RPMI8226 (cell line): ENCODE measurements at places on chromosomes 2 and 18.

DNA sequence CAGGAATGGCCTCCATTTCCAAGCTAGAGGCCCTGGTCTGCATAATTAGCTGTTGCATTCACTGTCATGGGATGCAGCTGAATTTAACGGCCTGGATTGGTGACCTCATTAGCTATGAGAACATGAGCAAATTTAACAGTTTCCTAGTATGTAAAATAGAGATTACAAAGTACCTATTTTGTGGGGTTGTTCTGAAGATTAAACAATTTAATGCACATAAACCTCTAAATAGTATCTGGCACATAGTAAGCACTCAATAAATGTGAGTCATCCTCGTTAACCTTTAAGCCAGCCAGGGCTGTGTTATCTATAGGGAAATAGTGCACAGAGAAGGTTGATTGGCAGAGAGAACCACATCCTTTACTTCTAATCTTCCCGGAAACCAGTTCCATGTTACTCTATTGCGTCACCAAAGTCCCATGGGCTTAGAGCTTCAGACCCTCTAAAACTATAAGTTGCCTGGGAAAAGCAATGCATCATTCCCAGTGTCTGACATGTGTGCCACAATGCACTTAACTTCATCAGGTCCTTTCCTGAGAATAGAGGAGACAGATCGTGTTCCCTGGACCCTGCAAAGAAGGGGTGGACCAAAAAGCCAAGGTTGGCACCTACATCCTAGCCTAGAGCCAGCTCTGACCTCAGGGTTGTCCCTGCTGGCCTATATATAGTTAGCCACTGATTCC is 196.5 kb downstream of the LNPK start:
- no peak for DNase-seq

- DNase-seq, result no peak
Measured at GRCh38 chr2:100484390-100484789, 14.1 kb downstream of the NMS start.

GRCh38 chr2:18611184-18611583 is 21.8 kb upstream of the NT5C1B start:
- no peak for DNase-seq

DNA sequence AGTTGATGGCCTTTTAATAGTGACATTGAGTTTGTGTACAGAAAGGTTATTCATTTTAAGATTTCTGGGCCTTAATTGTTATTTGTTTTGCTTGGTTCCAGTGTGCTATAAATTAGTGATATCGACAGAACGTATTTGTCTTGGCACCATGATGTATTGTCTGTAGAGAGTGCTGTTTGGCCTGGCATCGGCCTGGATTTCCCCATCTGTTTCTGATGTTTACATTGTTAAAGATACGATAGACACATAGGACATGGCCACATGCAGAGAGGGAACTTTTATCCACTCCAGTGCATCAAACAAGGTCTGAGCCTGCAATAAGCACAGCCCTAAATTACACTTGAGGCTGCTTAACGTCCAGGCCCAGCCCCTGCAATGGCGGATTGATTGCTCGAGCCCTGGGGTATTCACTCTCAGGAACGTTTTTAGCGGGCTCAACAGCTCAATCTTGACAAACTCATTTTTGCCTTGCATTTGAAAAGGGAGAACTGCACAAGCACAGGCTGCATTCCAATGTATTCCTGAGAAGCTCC is 144.7 kb downstream of the SLC4A3 start:
- no peak for DNase-seq

DNA sequence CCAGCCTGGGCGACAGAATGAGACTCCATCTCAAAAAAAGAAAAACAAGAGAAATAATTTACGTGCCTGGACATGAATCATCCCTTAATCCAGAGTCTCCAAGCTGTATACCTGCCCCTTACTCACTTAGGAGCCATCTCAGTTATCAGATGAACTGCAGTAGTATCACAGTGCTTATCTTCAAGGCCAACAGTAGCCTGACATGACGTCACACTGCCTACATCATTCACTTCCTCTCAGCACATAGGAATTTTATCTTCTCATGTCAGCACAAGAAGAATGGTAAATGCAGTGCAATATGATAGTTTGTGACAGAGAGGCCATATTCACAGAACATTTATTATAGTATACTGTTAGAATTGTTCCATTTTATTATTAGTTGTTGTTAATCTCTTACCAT is 216.6 kb downstream of the SS18 start:
- DNase-seq, result no peak

- DNase-seq, result no peak
Measured at GRCh38 chr2:36366491-36367120, 11.0 kb downstream of the CRIM1 start.

DNA sequence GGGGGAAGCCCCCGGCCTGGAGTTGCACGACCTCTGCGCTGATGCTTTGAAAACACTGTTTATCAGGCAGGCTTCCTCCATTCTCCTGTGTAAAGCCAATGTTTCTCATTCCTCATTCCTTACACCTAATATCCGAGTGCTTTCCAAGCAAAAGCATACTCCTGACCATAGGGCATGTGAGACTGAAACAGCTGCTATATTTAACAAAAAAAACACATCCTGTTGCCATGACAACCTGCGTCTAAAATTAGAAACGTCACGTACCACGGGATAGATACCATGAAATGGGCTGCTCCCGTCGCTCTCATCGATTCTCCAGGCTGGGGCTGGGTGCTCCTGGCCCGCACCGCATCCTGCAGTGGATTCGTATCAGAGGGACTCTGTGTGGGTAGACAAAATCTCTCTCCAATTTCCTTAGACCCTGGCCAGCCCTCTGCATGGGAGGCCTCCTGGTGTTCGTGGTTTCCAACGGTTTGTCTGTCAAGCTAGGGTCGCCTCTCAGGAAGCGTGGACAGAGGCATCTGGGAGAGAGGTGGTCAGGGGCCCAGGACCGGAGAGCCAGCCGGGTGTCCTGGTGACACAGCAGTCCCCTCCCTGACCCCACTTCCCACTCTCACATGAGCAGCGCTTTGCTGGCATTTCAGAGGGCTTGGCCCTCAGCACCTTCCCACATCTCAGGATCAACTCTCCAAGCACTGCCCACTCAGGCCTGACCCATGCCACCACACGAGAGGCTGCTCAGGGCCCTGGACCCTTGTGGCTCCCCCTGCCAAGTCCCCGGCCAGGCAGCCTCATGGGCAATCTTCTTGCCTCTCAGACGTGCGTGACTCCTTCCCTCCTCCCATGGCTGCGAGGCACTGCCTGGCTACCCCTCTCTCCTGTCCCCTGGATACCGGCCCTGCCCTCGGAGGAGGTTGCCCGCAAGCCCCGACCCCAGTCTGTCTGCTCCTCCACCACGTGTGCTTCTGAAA is 268.1 kb downstream of the NDUFA10 start:
- DNase-seq, result peak; percentile 21

DNA sequence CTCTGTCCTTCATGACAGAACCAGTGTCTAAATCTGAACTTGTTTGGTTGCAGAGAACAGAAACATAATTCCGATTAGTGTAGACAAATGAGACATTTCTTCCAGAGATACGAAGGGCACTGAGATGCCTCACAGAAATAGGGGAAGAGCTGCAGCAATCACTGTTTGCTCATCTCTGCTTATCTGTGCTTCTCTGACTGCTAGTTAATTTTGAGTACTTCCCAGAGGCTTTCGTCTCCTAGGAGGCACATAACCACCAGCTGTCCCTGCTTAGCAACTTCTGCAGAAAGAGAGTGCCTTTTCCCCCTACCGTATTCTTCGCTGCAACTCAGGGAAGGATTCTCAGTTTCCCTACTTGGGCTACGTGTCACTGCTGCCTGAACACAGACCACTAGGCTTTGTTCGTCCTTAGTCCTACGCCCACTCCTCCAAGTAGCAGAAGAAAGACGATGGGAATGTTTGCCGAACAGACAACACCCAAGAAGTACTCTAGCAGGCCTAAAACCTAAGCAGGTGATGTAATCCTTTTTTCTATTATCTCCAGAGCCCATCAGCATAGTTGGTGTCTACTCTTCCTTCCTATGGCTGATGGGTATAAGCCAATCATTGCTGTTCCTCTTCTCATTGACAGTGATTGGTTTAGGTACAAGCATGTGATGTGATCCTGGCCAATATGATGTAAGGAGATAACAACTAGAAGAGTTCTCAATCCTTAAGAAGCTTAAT is 63.6 kb downstream of the TNP1 start:
- DNase-seq, result no peak

- peak; percentile 86 for DNase-seq
Measured at GRCh38 chr2:105100046-105100840, 62.4 kb downstream of the MRPS9 start.

- DNase-seq, result no peak
Measured at GRCh38 chr18:12301263-12302005, 6.6 kb upstream of the TUBB6 start.

- no peak for DNase-seq
Measured at GRCh38 chr2:204012072-204012653, 75.6 kb downstream of the ICOS start.

DNA sequence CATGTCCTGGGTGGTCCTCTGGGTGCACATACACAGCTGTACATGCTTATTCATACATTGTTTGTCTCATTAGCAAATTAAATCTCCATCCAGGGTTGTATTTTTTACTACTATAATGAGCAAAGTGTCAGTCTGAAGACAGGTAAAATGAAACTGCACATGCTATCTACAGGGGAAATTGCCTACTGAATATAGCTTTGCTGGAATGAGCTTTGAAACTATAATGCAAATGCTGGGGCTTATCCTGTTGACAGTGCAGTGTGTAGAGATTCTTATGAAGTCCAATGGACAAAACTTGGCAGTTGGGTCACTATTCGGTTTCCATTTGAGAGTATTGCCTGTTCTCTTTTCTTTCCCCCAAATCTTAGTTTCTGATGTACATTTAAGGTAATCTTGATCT is 292.8 kb upstream of the LRP1B start:
- DNase-seq, result no peak

GRCh38 chr2:22361571-22361970 is 1023.4 kb upstream of the KLHL29 start:
- no peak for DNase-seq

DNA sequence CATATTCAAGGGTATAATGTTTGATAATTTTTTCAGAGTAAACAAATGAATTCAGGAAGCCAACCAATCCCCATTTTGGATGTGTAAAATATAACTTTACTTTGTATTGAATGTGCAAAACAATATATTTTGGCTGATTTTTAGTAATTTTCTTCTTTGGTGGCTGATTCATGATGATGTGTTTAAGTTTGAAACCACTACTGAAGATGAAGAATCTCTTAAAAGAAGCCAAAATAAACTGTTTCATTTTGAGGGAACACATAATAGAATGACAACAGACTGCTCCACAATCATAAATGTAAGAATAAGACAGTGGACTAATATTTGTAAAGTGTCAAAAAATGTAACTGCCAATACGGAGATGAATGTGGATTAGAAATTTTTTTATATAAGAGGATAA is 52.5 kb upstream of the TRIM43 start:
- DNase-seq, result no peak

DNA sequence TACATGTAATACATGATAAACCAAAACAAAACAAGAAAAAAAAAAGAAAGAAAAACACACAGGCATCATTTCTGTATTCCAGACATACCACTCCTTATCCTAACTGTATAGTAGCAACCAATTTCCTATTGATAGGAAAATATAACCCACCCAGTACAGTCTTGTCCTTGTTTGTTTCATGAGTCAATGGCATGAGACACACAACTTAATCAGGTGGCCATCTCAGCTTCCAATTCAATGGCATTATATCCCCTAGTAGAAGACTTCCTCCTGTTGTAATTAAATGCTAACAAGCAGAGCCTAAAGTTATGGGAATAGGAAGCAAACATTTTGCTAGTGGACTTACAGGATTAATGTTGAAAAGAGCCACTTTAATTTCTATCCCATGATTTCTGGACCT is 121.0 kb upstream of the NOL4 start:
- no peak for DNase-seq

DNA sequence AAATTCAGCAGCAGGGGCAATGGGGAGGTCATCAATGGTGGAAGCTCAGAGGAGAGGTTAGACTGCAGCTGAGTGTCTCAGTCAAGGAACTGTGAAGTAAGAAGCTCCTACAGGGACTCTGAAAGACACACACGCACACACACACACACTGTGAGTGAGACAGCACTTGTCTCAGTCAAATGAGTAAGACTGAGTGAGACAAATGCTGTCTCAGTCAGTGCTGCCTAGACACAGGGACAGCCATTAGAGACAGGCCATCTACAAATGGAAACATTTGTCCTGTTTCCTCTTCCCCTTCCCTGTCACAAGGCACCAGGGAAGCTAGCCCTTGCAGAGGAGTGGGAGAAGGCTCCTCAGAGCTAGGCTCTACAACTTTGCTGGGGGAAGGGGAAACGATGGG is 577.4 kb upstream of the GCFC2 start:
- no peak for DNase-seq
